ENCODE measurements at places on chromosomes 7 and 10.
A peak's percentile ranks its signal among the peaks of the same experiment; 100 is the strongest.

- DNase-seq: no peak
These were observed 83.3 kb upstream of the PDZD8 start for GRCh38 chr10:117458571-117458970.

DNA sequence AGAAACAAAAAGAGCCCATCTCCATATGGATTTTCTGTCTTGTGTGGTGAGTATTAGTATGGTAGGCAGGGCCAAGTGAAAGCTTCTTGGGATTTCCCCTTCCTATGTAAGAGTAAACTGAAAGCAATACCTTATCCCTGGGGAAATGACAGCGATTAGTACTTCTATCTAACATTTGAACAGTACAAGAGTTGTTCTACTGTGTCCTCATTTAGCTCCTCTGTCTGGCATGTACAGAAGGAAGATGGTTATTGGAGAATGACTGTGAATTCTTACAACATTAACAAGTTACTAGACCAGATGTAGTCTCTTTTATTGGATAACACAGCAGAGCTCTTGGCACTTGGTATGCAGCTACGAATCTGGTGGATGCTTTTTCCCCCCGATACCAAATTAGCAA is 17.9 kb upstream of the TRIL start:
- DNase-seq: no peak

- DNase-seq: no peak
These were observed 402.4 kb upstream of the ADARB2 start for GRCh38 chr10:2139746-2140145.

- DNase-seq: no peak
These were observed 128.9 kb downstream of the SNX10 start for GRCh38 chr7:26420422-26421019.

- no peak for DNase-seq
These were observed 75.9 kb downstream of the CCNY start for GRCh38 chr10:35412003-35412723.

- DNase-seq: no peak
These were observed 7.8 kb downstream of the HTRA1 start for GRCh38 chr10:122468926-122469781.

DNA sequence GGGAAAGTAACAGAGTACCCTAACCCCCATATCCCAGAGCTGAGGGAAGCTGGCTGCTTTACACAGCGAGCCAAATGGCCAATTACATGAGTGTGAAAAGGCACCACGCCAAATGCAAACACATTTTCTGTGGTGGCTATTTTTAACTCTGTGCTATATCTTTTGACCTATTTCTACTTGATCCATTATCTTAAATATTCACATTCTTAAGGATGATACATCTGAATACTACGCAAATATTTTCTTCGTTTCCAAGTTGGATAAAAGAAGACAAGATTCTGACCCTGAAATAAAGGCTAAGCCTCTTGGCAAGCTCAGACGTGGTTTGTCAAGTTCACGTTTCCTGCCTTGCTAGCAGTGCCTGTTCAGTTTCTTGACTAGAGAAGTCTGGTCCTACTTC is 146.7 kb upstream of the TMEM196 start:
- no peak for DNase-seq

DNA sequence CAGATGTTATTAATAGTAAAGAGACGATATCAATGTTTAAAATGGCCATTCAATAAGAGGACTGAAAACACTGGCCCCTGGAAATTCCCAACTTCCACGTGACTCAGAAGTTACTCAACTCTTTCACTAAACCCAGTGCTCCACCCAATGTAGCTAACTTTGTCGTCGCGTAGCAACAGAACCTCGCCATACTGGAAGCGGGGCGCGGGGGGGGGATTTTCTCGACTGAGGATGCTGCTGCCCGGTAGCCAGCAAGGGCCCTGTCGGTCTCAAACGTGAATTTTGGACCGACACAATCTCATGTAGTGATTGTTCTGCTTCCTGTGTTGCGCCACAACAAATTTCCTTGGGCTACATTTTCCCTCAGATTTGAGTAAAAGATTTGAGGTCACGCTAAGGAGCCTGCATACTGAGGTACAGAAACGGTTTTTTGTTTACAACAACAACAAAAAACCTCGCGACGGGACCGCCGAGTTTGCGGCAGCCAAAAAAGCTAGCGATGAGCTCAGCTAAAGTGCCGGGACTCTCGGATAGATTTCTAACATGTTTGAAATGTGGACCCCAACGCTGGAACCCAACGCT is 977 bp upstream of the SFR1 start:
- DNase-seq: peak; percentile 78

DNA sequence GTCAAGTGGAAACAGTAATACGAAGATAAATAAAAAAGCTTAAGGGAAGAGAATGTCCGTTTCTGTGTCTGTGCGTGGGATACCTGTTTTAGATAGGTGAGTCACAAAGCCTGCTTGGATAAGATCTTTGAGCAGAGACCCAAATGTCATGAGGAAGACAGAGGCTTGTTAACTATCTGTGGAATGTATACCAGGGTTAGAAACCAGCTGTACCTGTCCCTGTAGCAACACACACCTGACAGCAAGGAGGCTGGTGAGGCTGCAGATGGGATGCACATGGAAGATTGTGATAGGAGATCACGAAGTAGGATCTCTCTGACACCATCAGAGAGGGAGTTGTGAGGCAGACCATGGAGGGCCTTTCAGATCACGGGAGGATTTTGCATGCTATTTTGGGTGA is 105.3 kb downstream of the ARHGAP21 start:
- DNase-seq: no peak

GRCh38 chr7:2180081-2180480 is 52.7 kb downstream of the MAD1L1 start:
- DNase-seq: no peak

- DNase-seq: no peak
These were observed 68.9 kb downstream of the CABCOCO1 start for GRCh38 chr10:61731638-61732037.

GRCh38 chr10:113053881-113054280 is 103.8 kb downstream of the TCF7L2 start:
- no peak for DNase-seq

GRCh38 chr10:103196516-103196915 is 3.4 kb upstream of the NT5C2 start:
- no peak for DNase-seq

- no peak for DNase-seq
These were observed 7.4 kb upstream of the TRPV6 start for GRCh38 chr7:142892951-142893350.

- DNase-seq: no peak
These were observed 14.2 kb downstream of the RAB11FIP2 start for GRCh38 chr10:118032564-118032963.

DNA sequence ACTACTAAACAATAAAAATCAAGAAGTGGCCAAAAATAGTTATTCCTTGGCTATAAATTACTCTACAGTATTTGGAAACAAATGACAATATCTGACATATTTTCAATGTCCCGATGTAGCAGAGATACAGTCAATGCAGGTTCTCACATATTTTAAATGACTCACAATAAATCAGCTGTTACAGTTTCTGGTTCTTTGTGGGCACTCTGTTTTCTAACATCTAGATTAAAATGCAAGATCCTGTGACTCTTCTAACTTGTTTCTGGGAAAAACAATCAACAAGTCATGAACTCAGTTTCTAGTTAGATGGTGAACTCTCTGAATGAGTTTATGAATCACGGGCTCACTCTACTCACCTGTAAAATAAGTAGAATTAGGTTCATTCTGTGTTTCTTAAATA is 849.6 kb upstream of the MBL2 start:
- DNase-seq: no peak

DNA sequence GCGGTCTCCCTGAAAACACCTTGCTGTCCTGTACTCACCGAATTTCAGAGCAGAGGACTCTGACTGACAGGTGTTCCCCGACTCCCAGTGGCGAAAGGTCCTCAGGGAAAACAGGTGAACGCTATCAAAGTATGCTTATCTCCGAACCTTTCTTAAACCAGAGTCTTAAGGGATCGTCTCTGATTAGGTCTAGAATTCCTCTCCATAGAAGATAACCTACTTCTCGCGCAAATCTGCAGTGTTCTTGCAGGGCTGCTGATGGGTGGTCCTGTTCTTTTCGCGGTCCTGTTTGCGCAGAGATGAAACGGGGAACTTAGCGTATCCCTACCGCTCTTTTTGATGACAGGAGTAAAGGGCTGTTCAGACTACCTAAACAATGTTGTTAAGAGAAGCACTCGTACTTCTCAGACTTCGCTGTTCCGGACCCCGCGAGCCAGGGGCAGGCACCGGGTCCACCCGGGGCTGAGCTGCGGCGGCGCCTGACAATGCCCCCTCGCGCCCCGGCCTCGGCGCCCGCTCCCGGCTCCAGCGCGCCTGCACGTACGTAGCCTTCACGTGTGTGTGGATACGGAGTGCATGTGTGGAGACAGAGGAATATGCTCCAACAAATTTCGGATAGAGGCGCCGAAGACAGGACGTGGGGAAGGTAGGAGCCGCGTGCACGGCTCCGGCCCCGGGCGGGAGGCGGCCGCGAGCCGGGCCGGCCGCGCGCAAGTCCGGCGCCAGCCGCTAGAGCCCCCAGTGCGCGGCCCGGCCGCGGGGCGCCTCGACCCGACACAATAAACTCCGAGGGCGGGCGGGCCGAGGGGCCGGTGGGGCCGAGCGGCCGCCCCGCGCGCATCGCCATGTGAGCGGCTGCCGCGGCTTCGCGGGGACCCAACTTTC is 766 bp upstream of the ZMYND11 start:
- peak; percentile 66 for DNase-seq

GRCh38 chr10:48192881-48193450 is 81.5 kb downstream of the FRMPD2 start:
- no peak for DNase-seq

DNA sequence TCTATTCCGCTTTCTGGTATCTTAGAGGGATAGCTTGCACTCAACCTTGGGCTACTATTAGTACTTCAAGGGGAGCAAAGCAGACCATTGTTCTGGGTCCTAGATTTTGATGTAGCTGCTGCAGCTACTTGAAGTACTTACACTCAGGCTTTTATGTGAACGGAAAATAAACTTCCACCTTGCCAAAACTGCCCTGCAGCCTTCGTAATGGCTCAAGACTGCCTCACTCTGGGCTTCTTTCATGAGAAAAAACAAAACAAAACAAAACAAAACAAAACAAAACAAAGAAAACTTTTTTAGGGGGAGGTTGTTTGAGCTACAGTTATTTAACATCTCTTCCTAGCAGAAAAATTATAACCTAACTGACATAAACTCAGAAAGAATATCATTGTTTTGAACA is 19.4 kb upstream of the EPHB6 start:
- no peak for DNase-seq

DNA sequence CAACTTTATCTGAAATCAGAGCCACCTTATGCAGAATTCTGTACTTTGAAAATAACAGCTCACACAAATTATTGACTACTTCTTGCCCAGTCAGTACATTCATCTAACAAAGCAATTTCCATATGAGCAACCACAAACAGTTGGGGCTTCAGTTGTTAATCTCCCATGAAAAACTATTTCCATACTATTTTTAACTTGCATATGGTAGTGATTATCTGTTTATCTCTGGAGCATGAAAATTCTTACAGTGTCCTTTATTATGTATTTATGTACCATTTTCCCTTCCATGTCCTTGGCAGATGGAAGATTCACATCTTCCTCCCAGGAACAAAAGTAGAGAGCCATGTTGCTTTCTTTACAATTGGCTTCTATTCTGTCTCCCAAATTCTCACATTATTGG is 285.7 kb downstream of the CRPPA start:
- no peak for DNase-seq

DNA sequence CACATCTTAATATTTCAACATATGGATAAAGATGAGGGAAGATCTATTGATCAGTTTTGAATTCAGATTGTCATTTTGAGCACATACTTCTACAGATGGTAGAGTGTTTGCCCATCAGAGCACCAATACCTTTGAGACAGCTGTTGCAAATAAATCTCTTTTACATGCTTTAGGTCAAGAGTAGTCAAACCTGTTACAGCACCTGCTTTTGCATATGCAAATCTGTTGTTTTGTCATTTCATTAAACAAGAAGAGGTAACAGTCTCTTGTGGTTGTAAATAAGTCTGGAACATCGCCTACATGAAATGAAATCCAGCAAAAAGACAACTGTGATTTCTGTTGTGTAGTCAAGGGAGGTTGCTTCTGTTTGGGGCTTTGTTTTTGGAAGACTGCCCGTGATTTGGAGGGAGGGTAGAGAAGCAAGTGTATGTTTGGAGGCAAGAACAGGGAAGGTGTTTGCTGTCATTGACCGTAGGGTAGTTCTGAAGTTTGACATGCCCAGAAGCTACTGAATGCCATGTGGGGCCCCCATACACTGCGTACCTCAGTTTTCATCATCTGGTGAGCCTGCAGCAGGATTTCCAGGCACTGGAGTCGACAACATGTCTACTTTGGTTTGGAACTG is 233.6 kb upstream of the PPP1R3A start:
- no peak for DNase-seq

- DNase-seq: no peak
These were observed 964.5 kb downstream of the CNTNAP2 start for GRCh38 chr7:147081117-147081516.

DNA sequence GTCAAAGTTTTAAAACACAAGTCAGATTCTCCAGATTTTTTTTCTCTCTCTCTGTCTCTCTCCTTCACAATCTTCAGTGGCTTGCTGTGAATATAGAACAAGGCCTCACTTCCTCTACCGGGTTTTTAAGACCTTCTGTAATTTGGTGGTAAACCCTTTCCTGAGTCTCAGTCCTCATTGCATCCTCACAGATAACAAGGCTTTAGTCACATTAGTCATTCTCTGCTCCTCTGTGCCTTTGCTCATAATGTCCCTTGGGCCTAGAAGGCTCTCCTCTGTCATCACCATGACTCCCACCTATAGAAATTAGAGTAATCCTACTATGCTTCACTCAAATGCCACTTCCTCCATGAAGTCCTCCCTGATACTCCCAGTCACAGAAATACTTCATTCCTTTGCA is 172.7 kb upstream of the HPS1 start:
- DNase-seq: no peak

- DNase-seq: no peak
These were observed 180.1 kb downstream of the ARID5B start for GRCh38 chr10:62081341-62082270.

DNA sequence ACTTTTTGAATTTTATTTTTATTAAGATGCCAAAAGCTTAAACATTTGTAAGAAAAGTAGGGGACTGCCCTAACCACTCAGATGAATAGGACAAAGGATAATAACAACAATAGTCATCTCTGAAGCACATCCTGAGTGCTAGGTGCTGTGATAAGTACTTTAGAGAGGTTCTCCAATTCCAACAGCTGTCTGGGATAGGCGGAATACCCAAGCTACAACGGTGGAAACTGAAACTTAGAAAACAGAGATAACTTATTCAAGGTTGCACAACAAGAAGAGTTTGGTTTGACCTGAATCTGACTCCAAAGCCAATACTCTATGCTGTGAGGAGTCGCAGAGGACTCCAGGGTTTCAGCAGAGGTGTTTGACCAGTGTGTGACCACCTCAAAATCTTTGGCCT is 2.0 kb downstream of the RTKN2 start:
- DNase-seq: no peak

GRCh38 chr10:43341450-43341849 is 30.0 kb upstream of the FXYD4 start:
- no peak for DNase-seq

All from nephron progenitor cell (in vitro differentiated cells).